NCI-H2029 treated with DMSO at 0.1 percent for 48 hours (cell line): ENCODE measurements at places on chromosomes 12 and 14.

GRCh38 chr12:5614256-5614655, 182.3 kb downstream of the NTF3 start:
- no peak for DNase-seq

- DNase-seq, result no peak
Observed at GRCh38 chr12:79384551-79384950, 306.2 kb downstream of the PAWR start.

DNA sequence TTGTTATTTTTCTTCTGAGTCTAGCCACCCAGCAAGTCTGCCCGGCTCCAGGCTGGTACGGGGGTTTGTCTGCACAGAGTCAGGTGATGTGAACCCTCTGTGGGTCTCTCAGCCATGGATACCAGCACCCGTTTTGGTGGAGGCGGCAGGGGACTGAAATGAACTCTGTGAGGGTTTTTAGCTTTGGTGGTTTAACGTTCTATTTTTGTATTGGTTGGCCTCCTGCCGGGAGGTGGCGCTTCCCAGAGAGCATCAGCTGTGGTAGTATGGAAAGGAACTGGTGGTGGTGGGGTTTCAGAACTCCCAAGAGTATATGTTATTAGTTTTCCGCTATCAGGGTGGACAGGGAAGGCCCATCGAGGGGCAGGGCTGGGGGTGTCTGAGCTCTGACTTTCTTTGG, 5.3 kb upstream of the SERPINA4 start:
- DNase-seq, result no peak

- peak; percentile 86 for DNase-seq
Observed at GRCh38 chr12:120713861-120714482, 3.7 kb downstream of the UNC119B start.

- no peak for DNase-seq
Observed at GRCh38 chr12:32107359-32108267, 966 bp downstream of the BICD1 start.

DNA sequence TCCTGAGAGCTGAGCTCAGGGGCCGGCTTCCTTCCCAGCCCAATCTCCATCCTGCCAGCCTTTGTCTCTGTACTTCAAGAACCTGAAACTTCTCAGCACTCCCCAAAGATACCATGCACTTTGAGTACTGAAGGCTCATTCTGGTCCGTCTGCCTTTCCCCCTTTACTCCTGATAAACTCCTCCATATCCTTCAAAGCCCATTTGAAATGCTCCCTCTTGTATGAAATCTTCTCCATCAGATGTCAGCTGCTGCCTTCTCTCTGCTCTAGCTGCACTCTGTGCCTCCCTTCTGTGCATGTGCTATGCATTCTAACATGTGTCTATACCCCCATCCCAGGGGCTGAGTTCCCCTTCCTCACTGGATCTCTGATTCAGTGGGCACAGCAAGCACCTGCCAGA, 52.1 kb downstream of the PITPNM2 start:
- DNase-seq, result no peak

GRCh38 chr12:98894412-98895085, 249.5 kb downstream of the APAF1 start:
- DNase-seq, result no peak

- DNase-seq, result no peak
Observed at GRCh38 chr14:95445676-95446075, 70.8 kb downstream of the SYNE3 start.

- no peak for DNase-seq
Observed at GRCh38 chr12:4331842-4332241, 10.8 kb downstream of the TIGAR start.

DNA sequence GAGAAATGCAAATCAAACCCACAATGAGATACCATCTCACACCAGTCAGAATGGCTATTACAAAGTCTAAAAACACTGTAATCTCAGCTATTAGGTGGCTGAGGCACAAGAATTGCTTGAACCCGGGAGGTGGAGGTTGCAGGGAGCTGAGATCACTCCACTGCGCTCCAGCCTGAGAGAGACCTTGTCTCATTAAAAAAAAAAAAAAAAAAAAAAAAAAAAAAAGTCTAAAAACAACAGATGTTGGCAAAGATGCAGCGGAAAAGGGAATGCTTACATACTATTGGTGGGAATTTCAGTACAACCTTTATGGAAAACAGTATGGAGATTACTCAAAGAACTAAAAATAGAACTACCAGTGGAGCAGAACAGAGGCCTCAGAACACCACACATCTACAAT, 19.0 kb upstream of the ATF7 start:
- no peak for DNase-seq

DNA sequence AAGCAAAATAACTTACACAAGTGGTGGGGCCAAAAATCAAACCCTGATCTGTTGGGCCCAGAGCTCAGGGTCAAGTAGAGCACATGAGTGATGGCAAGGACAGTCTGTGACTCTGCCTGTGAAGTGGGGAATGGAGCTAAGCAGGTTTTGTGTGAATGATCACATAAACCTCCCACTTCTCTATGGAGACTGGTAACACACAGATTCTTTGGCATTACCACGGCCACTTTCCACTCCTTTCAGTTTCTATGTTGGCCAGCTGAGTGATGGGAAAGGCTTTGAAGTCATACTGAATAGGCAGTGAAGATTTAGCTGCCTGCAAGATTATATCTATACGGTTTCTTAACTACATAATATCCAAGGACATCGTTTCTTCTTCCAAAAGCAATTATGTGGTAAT, 97.9 kb downstream of the ARMH4 start:
- no peak for DNase-seq

GRCh38 chr14:99707420-99707819, 23.3 kb downstream of the CYP46A1 start:
- no peak for DNase-seq

DNA sequence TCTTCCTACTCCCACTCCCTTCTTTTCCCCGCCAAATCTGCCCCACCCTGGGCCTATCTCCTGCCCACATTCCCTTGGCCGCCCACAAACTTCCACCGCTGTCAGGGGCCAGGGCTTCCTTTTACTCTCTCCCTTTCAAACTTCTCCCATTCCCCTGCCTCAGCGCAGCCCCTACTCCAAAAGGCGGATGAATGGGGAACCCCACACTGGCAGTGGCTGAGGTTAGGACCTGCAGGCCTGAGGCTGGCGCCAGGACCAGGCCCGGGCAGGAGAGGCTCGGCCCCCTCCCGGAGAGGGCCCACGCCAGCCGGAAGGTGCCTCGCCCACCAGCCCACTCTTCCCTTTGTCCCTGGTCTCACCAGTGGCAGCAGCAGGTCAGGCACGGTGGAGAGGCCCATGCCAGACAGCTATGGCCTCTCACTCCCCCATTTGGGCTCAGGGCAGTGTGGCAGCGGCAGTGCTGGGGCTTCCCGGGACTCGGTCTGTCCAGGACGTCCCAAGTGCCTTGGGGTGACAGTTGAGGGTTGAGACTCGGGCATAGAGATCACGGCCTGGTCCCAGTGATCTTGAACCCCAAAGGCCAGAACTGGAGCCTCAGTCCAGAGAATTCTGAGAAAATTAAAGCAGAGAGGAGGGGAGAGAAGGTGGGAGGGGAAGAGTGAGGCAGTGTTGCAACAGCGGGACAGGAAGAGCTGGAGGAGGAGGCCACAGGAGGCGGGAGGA, at the start of gene TNFRSF1A:
TNFRSF1A (minus strand) TSS at position 660 of the 723 bp plus-strand sequence; CDS start at position 398, 262 bp downstream.
- no peak for DNase-seq

DNA sequence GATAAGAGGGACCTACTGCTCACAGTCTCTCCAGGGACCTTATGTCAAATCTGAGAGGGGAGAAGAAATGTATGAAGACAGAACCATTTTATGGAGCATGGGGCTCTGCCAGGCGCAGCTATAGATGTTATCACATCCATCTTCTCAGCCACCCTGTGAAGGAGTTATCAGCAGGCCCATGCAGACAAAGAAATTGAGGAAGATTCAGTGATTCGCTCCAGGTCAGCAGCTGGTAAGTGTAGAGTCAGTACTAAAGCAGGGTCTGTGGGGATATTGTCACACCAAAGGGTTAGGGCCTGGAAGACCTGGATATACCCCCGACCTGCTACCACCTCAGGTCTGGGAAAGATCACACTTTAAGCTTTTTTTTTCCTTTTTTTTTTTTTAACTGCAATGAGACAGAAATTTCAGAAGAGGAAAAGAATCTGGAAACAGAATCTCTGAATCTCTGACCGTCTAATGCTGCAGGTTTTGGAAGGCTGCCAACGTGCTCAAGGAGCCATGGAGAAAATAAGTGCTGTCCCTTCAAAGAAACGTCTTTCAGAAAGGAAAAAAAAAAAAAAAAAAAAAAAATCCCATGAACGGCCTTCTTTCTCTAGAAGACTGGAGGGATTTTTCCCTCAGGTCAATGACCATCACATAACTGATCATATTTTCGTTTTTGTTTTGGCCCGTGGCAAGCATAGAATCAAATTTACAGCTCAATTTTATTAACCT, 73.3 kb upstream of the PLEKHG7 start:
- no peak for DNase-seq

GRCh38 chr14:85934886-85935254, 404.9 kb downstream of the FLRT2 start:
- DNase-seq, result no peak

GRCh38 chr14:101000711-101001250, 97.3 kb upstream of the RTL1 start:
- no peak for DNase-seq

DNA sequence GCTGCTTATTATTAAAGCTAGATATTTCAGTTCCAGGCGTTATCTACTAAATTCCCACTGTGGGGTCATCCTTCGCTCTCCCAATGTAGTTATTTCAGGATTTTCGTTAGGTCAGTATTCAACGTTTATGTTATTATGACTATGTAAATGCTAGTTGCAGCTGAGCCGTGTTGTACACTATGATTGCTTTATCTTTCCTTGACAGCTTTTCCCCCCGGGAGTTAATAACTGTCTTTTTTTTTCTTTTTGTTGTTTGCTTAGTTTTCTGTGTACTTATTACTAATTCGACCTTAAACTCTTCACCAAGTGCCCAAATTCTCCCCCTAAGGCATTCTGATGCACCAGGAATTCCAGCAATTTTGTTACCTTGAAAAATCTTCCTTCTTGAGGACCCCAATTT, 48.5 kb downstream of the SUDS3 start:
- no peak for DNase-seq

DNA sequence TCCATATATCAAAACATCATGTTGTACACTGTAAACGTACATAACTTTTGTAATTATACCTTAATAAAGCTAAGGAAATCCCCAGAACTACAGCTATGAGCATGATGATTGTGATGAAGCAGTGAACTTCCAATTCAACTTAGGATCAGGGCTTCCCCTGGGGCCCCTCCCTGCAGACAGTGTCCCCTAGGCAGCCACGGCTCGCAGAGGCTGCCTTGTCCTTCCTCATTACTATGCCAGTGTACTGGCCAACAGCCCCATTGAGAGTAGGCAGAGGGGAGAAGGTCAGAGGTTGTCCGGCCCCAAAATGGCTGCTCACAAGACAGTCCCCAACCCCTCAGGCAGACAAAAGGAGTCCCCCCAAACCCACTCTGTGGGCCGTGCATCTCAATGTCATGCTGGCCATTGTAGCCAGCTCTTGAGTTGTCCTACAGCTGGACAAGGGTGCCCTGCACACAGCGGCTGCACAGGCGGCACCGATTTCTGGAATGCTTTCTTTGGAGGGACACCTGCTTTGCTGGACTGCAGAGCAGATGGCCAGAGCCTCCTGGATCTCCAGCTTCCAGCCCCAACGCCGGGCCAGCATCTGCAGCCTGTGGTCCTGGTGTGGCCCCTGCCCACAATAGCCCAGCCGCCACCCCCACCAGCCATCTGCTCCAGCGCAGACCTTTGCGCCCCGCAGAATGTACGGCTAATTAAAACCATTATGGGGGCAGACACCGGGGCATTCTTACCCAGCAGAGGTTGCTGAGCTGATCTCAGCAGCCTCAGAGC, 46.1 kb downstream of the NIN start:
- DNase-seq, result no peak

GRCh38 chr12:92457458-92458180, 245.2 kb upstream of the PLEKHG7 start:
- no peak for DNase-seq

GRCh38 chr14:24297190-24297964, 2.2 kb downstream of the DHRS1 start:
- DNase-seq, result no peak

GRCh38 chr12:118098911-118099671, 4.7 kb downstream of the VSIG10 start:
- no peak for DNase-seq

DNA sequence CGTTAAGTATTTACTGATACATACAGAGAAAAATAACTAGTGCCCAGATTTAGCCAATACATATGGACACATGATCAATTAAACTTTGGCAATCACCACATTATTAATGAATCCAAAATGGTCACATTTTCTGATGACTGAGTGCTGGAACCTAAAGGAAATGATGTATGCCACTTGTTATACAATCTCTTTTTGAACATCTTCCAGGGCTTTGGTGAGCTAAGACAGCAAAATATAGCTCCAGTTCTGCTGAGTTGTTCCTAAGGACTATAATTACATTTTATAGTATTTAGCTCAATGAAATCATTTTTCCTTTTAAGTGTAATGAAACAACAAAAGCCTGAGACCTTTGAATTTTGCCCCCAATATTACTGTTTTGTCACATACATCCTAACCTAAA, 329.1 kb upstream of the ATP2B1 start:
- DNase-seq, result no peak

- DNase-seq, result no peak
Observed at GRCh38 chr14:91338379-91338778, 79.2 kb downstream of the CCDC88C start.

- no peak for DNase-seq
Observed at GRCh38 chr14:29097476-29097875, 330.9 kb downstream of the FOXG1 start.

GRCh38 chr14:45060551-45060950, 23.4 kb upstream of the PRPF39 start:
- DNase-seq, result no peak

DNA sequence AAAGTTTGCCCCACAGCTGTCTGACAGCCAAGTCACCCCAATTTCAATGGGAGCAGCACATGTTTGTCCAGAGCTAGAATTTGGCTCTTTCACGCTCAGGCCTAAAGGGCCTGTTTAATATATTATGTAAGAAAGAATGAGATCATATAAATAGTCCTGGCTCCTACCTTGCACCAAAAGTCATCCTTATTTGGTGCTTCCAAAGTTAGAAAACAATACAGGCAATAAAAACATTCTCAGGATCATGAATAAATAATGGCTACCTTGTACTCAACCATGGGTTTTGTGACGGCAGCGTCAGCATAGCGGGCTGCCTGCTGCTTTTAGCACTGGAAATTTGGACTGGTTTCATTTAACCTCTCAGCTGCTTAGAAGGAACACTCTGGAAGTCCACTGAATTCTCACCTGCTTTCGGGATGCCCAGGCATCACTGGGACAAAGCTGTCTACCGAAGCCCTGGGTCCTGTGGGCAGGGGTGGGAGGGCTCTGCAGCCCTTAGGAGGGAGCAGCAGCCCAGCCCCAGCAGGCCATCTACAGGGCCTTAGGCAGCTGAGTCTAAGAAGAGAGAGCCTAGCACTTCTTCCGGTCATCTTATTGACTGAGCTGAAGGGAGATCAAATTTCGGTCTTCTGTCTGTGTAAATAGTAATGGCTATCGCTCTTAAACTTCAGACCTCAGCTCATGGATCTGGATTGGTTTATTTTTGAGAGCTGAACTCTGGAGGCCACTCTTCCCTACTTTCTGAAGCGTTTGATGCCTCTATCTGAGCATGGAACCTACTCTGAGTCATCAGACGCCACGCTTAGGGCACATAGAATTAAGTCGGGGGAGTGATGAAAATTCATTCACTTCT, 106.5 kb downstream of the SAMD4A start:
- no peak for DNase-seq
